ENCODE measurements at places on chromosomes 5 and 9.
A peak's percentile ranks its signal among the peaks of the same experiment; 100 is the strongest.

GRCh38 chr9:137028263-137029057 lies 423 bp upstream of the ABCA2 start:
- DNase-seq: peak; percentile 57

DNA sequence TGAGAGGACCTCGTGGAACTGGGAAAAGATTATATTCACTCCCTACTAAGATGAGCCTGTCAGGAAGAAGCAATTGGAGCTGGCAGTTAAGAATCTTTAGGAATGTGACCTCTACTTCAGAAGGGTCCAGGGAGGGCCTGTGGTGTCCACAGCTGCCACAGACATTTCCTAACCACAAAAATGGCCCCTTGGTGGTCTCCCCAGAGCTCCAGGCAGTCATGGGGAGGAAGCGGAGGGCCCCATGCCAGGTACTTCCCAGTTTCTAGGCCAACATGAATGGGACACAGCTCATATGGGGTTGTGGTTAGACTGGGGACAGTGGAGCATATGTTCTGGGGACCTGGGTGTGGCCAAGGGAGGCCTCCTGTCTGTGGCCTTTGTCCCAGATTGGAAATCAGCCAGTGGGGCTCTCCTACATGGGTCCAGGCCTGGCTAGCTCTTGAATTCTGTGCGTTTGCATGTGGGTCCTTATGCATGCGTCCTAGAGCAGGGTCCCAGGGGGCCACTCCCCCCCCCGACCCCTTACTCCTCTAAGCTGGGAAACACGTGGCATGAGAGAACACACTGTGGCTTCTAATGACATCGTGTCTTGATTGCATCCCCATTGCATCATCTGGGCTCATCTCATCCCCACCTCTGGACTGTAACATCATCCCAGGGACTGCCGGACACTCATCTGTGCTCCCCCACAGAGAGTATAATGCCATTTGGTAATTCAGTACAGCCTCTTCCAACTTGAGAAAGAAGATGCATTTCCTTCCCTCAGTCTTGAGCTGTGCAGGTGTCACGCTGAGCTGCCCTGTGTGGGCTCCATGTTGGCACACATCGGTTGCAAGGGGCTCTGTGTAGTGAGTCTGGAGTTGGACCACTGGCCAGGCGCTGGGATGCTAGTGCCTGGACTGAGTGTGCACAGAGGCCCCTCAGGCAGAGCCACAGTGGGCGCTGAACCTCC lies 31.3 kb downstream of the IRF1 start:
- no peak for DNase-seq

DNA sequence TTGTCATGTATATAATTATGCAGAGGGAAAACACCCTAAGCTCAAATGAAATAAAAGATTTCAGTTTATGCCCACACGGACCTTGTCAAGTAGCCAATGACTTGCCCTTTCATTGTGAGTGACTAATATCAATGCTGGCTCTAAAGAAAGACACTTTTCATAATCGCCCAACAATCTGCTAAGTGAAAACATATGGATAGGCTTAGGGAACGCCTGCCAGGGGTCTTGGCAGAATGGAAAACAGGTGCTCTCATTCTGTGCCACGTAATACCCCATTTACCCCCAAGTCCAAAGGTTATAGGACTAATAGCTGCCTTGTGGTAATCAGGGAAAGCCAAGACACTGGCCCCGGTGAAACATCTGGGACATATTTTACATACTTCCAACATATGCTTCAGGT lies 157.7 kb downstream of the SLF1 start:
- no peak for DNase-seq

- DNase-seq: no peak
These were observed 25.2 kb downstream of the MAP3K1 start for GRCh38 chr5:56840597-56840996.

- no peak for DNase-seq
These were observed 322.4 kb downstream of the MAN2A1 start for GRCh38 chr5:110012145-110012544.
